ENCODE measurements at places on chromosomes 16 and 17.

DNA sequence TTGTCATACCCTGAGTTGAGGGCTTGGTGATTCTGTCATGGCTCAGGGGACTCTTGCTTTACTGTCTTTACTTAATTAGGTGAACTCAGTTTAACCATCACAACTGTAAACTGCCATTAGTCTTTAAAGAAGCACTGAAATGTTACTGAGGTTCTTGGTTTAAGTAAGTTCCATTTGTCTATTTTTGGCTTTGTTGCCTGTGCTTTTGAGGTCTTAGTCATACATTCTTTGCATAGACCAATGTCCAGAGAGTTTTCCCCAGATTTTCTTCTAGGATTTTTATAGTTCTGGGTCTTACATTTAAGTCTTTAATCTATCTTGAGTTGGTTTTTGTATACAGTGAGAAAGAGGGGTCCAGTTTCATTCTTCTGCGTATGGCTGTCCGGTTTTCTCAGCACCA, 137.5 kb downstream of the SOCS1 start:
- no peak for DNase-seq

GRCh38 chr16:86578611-86579267, 390 bp downstream of the FOXL1 start:
- no peak for DNase-seq

DNA sequence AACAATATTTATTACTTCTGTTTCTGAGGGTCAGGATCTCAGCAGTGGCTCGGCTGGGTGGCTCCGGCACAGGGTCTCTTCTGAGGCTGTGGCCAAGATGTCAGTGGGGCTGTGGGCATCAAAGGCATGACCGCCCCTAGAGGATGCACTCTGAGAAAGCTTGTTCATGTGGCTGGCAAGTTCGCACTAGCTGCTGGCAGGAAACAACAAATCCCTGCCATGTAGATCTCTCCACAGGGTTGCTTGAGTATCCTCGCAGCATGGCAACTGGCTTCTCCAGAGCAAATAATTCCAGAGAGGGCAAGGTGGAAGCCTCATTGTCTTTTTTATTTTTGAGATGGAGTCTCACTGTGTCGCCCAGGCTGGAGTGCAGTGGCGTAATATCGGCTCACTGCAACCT, 12.5 kb downstream of the KCTD13 start:
- no peak for DNase-seq

DNA sequence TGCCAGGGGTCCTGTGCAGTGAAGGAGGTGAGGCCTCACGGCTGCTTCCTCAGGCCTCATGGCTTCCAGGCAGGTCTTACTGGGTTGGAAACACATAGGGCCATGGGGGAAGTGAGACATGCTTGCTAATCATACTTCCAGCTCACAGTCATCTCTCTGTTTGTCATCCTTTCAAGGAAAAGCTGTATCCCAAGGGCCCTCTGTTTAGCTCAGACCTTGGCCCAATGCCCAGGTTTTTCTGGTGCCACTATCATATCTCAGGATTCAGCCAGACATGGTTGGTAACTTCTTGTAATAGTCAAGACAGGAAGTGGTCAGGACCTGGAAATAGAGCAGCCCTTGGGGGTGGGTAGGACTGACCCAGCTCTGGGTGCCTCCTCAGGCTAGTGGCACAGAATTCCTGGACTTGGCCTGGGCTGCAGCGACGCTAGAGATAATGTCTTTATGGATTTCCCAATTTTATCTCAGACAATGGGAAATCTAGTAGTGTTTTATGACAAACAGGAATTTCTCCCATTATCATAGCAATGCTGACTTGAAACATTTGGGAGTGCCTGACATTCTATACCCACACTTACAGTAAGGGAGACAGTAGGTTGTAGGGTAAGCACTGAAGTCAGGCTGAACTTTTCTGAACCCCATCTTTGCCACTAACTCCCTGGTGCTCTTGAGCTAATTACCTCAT, 13.5 kb upstream of the ITGB3 start:
- no peak for DNase-seq

DNA sequence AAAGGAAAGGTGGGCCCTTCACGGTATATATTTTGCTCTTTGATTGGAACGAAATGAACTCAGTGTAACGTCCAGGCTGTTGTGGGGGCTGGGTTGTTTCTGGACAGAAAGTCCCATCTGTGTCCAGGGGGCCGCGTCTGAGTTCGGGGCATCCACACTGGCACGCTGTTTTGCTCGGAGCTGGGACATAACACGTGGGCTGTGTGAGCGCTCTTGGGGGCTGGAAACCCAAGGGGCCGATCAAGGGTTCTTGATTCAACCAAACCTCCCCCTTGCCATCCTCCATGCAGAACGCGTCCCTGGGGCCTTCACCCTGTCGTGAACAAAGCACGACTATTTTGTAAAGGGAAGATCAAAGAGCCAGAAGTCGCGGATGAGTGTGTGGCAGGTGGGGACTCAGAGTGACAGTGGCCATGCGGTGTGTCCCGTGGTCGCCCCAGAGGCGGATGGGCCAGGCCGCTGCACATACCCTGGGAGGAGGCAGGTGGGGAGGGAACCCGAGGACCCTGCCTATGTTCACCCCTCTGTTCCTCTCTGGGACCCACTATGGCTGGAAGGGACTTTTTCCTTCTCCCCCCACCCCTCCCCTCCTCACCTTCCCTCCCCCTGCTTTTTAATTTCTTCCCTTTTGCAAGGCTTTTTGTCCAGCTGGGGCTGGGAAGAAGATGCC, 387.2 kb downstream of the SEC14L1 start:
- DNase-seq: no peak

- DNase-seq: no peak
Observed at GRCh38 chr17:31431098-31431851, 39.8 kb downstream of the RAB11FIP4 start.

- no peak for DNase-seq
Observed at GRCh38 chr17:67712375-67712774, 5.4 kb upstream of the NOL11 start.

DNA sequence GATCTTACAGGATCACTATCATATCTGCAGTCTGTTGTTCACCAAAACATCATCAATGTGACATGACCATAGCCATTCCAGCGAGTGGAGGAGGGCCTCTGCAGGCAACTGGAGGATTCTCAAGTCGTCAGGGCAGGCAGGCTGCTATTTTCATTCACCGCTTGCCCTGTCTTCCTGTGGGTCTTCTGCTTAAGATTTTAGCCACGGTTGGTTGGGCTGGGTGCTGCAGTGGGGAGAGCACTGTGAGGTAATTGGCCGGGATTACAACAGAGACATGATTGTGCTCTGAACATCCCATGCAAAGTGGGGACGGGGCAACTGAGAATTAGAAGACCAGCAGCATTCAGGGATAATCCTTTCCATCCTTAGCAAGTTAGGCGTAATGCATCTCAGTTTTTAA, 245.9 kb downstream of the CPPED1 start:
- no peak for DNase-seq

- DNase-seq: no peak
Observed at GRCh38 chr16:23905027-23905426, 69.2 kb downstream of the PRKCB start.

DNA sequence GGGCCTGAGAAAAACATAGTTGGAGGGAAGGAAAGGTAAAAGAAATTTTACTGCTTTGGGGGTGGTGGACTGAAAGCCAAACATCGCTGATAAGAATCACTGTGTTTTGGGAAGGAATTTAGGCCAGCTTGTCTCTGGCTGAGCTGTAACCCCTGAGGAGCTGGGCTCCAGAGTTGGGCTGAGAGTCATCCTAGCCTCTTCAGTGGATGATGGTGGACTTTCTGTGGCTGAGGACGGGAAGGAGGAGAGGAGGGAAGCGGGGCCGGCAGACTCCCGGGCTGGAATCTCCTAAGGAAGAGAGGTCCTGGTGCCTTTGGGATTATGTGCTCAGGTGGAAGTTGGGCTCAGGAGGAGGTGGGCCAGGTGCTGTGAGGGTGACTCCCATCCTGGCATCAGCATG, 8.6 kb downstream of the WNT9B start:
- DNase-seq: no peak

DNA sequence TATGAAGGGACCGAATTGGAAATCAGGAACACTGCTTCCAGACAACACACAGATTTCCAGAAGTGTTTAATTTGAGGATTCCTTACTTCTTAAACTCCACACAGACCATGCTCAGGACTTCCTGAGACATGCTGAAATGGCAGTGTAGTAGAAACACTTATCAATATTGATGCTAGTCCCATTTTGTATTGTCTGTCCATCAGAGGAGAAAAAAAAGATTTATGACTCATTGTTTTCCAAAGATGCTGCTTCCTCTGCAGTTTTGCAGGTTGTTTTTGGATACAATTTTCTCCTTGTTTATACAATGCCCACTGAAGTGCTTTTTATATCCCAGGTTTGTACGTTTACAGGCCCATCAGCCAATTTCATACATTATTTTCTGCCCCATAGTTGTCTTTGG, 68.3 kb upstream of the TANC2 start:
- no peak for DNase-seq

DNA sequence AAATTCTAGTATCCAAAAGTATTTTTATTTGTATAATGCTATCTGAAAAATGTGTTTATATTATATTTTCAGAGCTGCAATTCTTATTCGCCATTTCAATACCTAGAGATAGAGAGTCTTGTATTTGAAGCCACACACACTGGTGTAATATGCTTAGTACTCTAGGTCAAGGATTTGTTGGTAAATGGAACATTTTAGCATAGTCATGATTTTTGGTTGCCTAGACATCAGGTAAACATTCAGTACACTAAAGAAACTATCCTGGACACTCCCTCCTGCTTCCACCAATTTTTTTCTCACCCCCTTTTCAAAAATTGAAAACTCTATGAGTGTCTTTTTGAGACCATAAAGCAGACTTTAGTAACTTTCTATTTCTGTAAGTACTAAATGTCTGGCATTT, 20.8 kb downstream of the ABHD15 start:
- no peak for DNase-seq

DNA sequence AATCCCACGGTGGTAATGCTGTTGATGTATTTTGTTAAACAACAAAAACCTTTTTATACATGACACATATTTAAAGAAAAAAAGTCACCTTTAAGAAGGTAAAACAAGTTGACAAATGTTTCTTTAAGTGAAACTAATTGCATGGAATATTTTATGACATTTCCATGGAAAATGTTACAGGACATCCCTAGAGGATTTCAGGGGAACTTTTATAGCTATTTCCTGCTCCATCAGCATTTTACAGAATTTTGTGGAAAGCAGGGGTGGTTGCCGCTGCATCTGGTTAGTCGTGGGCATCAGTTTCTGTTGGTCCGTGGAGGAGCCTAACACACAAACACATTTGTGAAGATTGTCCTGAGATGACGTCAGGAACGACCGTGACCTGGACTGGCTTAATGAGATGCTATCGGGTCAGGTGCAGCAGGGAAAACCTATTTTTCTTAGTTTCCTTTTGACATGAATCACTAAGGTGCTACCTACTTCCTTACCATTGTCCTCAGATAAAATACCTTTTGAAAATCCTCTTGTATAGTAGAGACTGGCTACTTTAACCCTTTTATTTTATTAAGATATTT, 305.1 kb downstream of the MAP2K6 start:
- DNase-seq: no peak

- no peak for DNase-seq
Observed at GRCh38 chr17:28718333-28719020, 809 bp upstream of the RAB34 start.

- DNase-seq: no peak
Observed at GRCh38 chr16:63312346-63312745, 1276.1 kb upstream of the CDH8 start.

- DNase-seq: no peak
Observed at GRCh38 chr17:74963656-74964055, 8.9 kb downstream of the HID1 start.

- peak; percentile 60 for DNase-seq
Observed at GRCh38 chr17:44354582-44355561, 8.8 kb downstream of the FAM171A2 start.

- DNase-seq: peak; percentile 67
Observed at GRCh38 chr17:78315355-78316114, 44.3 kb downstream of the SOCS3 start.

DNA sequence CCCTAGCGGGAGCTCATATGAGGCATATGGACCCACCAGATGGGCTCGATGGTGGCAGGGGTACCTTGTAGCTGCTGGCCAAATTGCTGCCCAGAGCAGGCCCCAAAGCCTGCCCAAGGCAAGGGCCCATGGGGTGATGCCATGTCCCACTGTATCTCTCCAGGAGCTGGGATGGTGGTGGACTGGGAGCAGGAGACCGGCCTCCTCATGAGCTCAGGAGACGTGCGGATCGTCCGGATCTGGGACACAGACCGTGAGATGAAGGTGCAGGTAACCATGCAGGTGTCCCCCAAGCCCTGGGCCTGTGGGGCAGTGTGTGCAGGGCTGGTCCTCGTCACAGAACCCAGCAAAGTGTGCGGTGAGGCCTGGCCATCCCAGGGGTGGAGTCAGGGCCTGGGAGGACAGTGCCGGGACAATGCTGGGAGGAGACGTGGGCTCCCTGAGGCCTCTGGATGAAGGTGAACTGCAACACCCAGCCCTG, 34.1 kb upstream of the CHMP6 start:
- DNase-seq: no peak

DNA sequence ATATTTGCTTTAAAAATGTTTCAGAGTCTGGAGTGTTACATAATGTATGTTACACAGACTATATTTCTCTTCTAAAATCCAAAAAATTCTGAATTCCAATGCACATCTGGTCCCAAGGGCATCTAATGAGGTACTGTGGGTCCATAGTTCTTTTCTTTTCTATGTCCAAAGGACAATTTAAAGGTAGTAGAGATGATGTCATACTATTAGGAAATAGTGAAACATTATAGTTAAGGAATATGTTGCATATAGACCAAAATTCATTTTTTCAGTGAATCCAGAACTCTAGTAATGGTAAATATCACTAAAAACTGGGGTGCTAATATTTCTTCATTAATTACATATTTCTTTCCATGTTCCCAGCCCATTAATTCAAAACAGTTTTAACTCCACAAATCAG, 23.0 kb downstream of the NME2 start:
- no peak for DNase-seq

DNA sequence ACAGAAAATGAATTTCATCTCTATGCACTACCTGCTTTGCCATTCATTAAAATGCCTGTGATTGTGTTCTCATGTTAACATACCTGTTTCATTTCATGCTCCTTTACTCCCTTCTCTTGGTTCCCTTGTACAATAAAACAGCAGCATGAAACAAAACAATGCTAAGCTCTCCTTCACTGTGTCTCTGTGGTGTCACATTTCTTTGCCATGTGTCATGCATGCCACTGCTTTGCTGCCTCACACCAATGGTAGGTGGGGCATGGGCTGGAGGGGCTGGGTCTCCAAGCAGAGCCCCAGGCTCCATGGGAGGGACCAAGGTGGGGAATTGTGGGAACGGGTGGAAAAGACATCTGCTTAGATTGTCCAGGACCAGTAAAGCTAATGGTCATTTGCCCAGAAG, 83.6 kb downstream of the RGS9 start:
- DNase-seq: no peak

GRCh38 chr16:54980821-54981220, 50.2 kb downstream of the IRX5 start:
- no peak for DNase-seq
